ENCODE measurements at places on chromosomes 16 and 17.

DNA sequence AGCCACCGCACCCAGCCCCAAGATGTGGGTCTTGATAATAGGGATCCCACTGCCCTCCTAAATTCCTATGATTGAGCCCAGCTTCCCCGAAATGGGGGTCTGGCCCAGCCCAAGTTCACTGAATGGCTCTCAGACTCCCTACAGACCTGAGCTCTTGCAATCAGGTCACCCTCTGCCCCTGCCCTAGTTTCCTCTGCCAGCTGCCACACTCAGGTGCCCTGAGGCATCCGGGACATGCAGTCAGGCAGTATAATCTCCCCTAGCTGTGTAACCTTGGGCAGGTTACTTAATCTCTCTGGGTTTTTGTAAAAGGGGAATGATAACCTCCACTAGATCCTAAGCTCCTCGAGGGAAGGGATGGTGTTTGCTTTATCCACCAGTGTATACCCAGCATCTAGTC lies 61.1 kb upstream of the TOB1 start:
- DNase-seq: no peak

- DNase-seq: no peak
Observed at GRCh38 chr16:51853586-51853985, 693.4 kb downstream of the TOX3 start.

- no peak for DNase-seq
Observed at GRCh38 chr17:10278218-10278617, 79.8 kb upstream of the GAS7 start.

DNA sequence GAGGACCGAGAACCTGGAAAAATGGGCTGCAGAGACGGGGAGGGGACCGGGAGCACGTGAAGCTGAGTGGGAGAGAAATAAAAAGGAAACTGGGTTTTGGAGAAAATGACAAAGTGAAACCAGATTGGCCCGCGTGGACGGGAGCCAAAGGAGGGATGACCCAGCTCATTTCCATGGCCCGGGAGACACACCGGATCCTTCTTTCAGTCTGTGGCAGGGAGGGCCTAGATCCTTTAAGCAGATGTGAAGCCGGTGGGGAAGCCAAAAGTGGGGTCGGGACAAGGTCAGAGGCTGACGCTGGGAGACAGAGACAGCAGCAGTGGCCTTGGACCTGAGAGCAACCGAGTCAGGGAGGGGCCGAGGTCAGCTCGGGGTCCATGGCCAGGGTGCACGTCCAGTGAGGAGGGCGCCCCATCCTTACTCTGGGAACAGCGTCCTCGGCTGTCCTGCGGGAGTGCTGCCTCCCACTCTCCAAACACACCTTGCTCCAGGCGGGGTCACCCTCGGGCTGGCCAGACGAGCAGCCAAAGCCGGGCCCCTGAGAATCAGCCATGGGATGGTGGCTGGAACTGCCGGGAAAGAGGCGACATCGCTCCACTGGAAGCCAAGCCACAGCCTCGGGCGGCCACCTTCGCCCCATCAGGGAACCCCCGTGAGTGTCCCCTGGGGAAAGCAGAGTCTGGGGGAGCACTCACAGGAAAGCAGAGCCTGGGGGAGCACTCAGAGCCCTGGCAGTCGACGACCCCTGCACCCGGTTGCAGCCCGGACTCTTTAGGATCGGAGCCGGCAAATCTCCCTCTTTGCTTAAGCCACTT lies 17.3 kb downstream of the CA5A start:
- DNase-seq: no peak

GRCh38 chr17:44922746-44923470 lies 7.6 kb upstream of the GFAP start:
- no peak for DNase-seq

- DNase-seq: no peak
Observed at GRCh38 chr17:64571746-64572145, 65.0 kb downstream of the CEP95 start.

GRCh38 chr16:27428026-27428785 lies 26.2 kb downstream of the IL21R start:
- DNase-seq: no peak

DNA sequence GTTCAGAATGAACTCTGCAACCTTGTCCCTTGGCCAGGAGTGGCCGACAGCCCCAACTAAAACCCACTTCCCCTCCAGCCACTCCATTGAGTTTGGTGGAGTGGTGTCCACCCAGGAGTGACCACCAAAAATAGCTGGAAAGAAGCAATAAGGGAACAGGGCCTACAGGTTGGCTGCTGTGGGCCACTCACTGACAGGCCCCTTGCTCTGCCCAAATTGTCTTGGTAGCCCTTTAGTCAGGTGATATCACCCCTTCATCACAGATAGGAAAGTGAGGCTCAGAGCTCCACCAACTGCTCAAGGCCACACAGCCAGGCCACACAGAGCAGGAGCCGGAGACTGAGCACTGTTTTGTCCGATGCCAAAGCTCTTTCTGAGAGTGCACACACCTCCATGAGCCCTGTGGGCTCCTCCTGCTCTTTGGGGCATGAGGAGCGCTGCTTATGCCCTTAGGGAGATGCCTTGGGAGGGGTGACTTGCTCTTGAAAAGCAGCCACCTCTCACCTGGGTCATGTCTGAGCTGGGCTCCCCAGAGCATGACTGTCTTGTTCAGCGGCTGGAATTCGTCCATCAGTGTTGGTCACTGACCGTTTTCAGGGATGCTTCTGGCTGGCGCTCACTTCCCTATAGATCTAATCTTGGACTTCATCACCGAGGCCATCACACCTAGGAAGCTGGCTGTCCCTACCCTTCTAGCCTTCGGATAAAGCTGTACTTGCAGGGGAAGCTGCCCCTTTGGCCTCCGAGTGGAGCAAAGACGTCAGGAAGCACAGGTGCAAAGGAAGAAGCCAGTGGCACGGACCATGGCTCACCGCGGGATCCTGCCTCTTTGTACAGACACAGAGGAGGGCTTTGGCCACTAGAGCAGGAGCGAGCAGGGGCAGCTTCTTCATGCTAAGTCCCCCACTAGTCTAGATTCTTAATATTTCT lies 186.0 kb upstream of the ZNF469 start:
- DNase-seq: no peak

- DNase-seq: no peak
Observed at GRCh38 chr16:3655030-3655395, 522 bp downstream of the DNASE1 start.

GRCh38 chr16:29232811-29233704 lies 173.5 kb downstream of the NPIPB11 start:
- DNase-seq: no peak

DNA sequence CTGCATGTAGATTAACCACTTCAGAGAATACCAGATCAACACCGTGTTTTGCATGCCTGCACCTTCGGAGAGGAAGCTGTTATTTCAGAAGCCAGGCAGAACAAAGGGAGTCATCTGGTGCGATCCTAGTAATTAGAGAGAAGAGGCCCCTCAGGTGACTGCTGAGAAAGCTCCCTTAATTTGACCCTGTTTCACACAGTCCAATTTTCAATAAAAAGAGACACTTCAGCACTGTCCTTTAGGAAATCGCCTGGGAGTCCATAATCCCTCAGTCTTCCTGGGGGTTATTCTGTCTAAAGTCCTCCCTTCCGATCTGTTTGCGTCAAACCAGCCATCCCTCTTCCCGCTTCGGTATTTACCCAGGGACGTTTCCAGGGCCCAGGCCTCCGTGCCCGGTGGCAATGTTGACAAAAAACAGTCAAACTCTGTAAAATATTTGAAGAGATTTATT lies 23.4 kb upstream of the TNRC6C start:
- DNase-seq: no peak

DNA sequence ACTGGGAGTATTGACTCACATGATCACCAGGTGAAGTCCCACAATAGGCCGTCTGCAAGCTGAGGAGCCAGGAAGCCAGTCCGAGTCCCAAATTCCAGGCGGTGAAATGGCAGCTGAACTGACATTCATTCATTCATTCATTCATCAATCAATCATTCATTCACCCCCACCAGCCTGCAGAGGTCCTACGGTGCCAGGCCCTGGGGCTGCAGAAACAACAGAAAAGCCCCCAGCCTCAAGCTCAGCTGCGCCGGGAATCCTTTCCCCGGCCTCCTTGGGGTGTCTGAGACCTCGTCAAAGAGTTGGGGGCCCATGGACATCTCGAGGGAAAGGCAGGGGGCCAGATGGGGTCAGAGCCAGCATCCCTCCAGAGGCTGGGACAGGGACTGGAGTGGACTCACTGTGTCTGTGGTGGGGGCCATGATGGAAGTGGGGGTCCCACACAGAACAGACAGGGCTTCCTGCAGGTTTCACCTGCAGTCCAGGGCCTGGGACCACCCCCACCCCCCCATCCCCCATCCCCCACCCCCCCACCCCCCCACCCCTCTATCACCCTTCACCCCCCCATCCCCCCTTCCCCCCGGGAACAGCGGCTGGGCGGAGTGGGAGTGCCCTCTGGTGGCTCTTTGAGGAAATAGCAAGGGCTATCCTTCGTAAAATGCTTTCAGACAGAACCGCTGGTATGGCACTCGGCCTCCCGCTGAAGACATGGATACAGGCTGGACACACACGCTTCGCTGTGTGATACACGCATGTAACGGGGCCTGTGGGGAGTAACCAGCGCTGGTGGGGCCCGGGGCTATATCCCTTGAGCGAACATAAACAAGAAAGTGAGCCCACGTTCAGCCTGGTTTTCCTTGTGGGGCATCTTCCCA lies 8.5 kb upstream of the ZC3H18 start:
- DNase-seq: peak; percentile 34

GRCh38 chr16:66647866-66648265 lies 43.4 kb downstream of the CMTM3 start:
- no peak for DNase-seq

GRCh38 chr16:87586201-87586782 lies 16.0 kb upstream of the JPH3 start:
- DNase-seq: no peak

- no peak for DNase-seq
Observed at GRCh38 chr17:63910096-63910495, 962 bp downstream of the CSHL1 start.

DNA sequence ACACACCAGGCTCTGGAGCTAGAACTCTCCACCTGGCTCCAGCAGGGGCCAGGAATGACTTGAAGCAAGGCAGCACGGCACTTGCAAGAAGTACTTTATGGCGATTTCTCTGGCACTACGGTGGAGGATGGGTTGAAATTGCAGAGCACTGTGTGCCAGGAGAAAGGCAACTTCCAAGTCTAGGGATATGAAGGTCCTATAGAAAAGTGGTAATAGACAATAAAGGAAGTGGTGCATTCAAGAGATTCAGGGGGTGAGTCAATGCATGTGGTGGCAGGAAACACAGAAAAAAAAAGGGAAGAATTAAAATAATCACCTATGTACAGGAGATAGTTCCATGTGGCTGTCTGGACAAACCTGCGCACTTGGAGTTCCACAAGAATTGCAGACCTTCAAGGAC lies 240.3 kb upstream of the DYNLRB2 start:
- no peak for DNase-seq

DNA sequence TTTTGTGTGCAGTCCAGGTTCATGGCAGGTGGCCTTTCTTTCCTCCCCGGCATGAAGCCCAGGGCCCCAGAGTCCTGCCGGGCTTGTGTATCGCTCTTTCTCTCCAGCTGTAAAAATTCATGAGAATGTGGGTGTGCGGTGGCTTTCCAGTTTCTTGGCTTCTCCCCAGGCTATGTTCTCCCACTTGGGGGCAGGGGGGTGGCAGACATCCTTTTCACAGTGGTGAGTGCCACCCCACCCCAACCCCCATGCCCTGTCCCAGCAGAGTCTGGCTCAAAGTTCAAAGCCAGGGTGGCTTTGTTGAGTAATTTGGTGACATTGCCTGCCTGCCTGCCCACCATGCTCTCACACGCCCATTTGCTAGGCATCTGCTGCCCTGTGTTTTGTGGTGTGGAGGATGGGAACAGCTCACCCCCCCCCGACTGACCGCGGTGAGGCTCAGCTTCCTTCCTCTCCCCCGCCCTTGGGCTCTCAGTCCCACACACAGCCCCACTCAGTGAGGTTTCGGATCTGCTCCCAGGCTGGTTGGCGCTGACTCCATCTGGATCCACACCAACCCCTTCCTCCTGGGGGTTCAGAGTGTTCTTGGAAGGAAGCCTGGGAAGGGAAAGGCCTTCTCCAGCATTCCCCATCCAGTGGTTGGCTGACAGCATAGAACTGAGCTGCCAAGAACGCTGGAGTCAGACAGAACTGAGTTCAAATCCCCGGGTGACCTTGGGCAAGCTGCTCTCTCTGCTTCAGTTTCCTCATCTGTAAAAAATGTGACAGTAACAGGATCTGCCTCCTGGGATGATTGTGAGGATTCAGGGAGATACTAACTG lies 36.0 kb downstream of the CHD9 start:
- DNase-seq: no peak

DNA sequence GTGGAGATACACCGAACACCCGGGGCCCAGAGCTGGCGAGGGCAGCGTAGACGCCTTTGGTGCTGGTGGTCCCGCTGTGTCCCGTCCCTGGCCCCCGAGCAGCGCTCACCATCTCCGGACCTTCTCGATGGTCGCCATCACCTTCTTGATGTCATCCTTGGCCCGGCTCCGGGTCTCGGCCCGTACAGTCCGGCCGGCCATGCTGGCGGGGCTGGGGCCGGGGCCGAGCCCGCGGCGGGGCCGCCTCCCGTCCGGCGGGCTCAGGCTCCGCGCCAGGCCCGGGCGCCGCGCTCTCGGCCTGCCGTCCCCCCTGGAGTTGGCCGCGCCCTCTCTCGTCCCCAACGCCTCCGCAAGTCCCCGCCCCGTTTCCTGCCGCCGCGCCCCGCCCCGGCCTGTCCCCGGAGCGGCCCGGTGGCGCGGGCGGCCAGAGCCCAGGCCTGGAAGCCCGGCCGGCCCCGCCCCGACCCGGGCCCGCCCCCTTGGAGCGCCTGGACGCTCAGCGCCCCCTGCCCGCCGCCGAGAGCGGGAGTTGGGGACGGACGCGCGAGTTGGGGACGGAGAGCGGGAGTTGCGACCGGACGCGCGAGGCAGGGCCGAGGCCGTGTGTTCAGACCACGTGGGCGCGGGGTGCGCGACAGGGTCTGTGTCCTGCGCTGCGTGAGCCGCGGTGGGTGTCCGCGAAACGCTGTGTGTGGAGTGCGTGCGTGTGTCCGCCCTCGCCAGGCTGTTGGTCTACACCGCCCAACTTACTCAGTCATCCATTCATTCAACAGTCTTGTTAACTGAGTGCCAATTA lies at the start of gene BCL7C:
BCL7C (minus strand) TSS at position 334 of the 796 bp plus-strand sequence; CDS start at position 201, 133 bp downstream.
- peak; percentile 71 for DNase-seq

- DNase-seq: no peak
Observed at GRCh38 chr17:60391471-60392041, 377 bp downstream of the USP32 start.

DNA sequence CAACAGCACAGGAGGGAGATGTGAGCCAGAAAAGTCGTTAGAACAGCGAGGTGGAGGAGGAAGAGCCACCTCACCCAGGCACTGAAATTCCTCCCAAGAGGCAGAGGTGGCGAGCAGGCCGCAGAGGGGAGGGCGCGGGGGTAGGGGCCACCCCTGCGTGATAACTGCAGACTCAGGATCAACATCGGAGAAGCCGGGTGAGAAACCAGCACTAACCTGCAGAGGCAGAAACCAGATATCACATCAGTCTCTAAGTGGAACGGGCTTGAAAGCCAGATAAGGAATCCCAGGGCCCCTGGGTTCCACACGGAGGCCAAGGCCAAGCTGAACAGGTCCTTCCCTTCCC lies 39.4 kb upstream of the ZC3H18 start:
- DNase-seq: no peak

Data from activated T-helper 1 cell treated with Interleukin-2 at 50 U/mL for 16 hours (primary cell).